T-helper 22 cell (primary cell): ENCODE measurements at places on chromosomes 1 and 21.

DNA sequence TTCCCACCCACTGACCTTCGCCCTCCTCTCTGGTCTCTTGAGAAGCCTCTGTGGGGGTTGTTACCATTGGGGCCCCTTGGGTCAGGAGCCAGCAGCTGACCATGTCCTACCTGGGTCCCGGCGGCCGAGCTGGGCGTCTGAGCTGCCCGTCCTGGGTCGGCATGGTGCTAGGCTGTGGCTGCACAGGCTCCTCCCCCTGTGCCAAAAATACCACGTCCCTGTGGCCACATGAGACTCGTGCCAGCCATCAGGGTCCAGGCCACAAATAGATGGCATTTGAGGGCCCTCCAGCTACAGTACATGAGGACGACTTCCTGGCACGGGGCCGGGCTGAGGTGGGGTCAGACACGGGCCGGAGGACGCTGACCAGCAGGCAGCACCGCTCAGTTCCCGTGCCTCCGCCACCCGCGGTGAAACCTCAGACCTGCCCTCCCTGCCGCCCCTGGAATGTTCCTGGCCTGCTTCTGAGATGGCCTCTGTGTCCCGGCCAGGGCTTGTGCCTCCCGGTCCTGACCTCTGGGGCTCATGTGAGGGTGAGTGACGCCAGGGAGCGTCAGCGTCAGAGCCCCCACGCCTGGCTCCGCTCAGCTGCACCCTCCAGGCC is at the start of gene PERM1:
TSS of gene PERM1 (minus strand) at position 139 of the 604 bp plus-strand sequence. CDS start 1,064 bp downstream, outside the sequence.
- DNase-seq: no peak

DNA sequence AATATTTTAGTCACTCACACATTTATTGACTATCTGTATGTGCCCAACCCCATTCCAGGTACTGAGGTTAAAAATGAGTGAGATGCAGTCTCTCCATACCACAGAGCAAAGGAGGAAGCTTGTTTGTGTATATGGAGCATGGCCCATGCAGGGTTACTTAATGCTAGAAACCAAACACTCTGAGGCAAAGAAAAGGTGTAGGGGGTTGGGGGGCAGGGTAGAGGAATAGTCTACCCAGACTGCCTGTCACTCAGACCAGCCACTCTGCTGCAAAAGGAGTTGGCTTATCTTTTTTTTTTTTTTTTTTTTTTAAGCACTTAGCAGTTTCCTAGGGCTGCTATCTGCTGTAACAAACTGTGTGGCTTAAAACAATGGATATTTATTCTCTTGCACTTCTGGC is 19.8 kb downstream of the PGM1 start:
- no peak for DNase-seq

GRCh38 chr1:207960346-207960745 is 49.4 kb upstream of the CD34 start:
- DNase-seq: no peak

DNA sequence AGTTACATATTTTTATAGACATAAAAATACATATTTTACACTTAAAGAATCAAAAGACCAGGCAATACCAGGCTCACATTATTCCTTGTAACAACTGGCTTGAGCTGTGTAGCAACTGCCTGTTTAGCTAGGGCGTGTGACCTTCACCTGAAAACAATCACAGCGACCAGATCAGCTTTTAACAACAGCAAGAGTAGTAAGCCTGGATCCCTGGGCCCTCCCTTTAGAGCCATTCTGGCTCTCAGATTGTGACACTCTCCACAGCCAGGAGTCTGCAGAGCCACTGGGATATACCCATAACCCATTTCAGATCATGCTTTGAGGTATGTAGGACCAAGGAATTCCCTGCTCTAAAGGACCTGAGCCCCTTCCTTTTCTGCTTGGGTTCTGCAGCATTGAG is 29.4 kb upstream of the GNG4 start:
- no peak for DNase-seq

- no peak for DNase-seq
Observed at GRCh38 chr1:157831968-157832626, 9.5 kb downstream of the CD5L start.

DNA sequence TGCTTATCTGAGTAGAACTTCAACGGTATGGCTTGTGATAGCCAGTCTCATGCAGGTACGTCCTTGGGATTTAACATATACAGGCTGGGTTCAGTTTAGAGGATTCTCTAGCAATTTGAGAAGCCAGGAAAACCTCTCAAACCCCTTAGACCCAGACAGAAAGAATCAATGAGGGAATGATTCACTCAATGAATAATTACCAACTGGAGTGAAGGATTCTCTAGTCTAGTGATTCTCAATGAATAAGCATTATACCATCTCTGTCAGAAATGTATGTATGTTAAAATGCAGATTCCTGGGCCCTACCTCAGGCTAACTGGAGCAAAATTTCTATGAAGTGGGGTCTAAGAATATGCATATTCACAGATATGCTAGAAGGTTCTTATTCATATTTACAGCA is 54.5 kb upstream of the APP start:
- DNase-seq: no peak

GRCh38 chr1:47688461-47689296 is 250.8 kb downstream of the FOXD2 start:
- no peak for DNase-seq

GRCh38 chr1:232954594-232955365 is 4.4 kb downstream of the NTPCR start:
- no peak for DNase-seq

DNA sequence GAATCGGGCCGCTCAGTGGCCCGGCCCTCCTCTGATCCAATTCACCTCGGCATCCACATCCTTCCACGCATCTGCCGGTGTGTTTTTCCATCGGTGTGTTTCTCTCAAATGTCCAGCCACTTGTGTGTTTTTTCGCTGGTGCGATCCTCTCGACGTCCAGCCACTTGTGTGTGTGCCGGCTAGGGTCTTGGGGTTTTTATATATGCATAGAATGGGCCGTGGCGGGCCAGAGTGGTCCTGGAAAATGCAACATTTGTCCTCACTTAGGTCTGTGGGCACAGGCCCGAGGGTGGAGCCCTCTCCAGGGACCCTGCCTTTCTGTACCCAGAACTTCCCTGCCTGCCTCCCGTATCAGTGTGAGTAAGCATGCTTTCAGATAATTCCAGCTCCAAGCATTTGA is 1106.4 kb downstream of the AMY1C start:
- no peak for DNase-seq

DNA sequence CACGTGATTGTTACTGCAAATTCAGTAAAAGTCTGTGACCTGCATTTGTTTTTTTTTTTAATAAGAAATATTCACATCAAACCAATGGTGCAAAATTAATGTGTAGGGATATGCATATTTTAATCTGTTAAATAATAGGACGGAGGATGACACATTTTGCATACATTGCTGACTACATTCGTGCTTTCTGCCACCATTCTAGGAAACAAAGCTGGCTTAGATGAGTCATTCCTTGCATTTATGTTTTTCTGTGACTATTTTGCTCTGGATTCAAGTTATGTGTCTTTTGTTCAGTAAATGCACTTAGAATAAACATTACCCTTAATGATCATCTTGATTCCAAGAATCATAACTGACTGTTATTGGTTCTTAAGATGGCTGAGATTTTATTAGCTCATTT is 23.9 kb upstream of the CYYR1 start:
- DNase-seq: no peak

DNA sequence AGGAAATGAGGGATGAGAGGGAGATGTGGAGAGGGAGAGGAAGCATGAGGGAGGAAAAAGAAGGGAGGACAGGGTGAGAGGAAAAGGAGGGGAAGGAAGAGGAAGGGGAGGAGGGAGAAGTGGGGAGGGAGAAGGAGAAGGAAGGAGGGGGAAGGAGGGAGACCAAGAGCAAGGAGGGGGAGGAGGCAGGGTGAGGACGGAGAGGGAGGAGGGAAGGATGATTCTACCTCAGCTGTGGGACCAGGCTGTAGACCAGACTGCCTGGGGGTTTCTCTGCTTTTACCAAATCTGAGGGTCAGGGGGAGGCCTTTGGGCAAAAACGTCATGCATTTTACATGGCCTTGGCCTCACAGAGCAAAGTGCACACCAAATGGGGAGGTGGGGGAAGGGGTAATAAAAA is 94.5 kb downstream of the KCND3 start:
- no peak for DNase-seq

DNA sequence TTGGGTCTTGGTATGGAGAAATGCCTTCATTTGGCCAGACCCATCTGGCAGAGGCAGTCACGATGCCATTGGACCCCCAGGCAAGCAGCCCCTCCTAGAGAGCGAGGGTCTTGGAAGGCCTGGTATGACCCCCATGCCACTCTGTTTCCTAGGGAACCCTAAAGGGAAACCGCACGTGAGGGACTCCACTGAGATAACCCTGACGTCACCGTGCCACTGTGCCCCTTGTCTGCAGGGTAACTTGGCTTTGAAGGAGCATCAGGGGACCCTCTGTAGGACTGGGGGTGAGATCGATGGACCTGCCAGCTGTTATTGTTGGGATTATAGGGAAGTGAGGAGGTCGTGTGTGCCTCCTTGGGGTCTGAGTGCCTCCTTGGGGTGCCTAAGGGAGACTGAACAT is 34.5 kb downstream of the ABCG1 start:
- no peak for DNase-seq

- no peak for DNase-seq
Observed at GRCh38 chr1:40477678-40478053, 576 bp downstream of the ZFP69 start.

GRCh38 chr1:82565546-82565945 is 764.8 kb downstream of the ADGRL2 start:
- no peak for DNase-seq

GRCh38 chr1:29838738-29839320 is 602.5 kb downstream of the PTPRU start:
- no peak for DNase-seq

- DNase-seq: no peak
Observed at GRCh38 chr1:116532671-116533428, 38.0 kb downstream of the CD58 start.

DNA sequence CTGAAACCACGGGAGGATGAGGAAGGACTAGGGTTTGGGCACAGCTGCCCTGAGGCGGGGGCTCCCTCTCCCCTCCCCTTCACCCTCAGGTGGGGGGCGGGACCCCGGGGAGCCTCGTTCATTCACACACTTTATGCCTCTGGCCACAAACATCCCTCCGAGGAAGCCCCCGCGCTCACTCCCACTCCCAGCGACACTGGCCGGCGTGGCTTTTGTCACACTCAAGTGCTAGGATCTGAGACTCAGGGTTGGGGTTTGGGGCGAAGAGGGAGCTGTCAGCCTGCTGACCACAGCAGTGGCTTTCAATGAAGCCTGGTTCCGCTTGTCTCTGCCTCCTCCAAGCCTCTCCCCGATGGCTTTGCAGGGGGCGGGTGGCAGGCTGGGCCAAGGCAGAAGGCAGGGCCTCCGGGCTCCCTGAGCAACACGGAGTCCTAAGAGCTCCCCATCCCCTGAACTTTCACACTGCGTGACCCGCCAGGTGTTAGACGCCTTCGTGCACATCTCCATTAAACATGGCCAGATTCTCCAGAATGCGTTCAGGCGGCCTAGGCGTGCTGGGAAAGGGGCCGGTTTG is 178.1 kb downstream of the NPHP4 start:
- DNase-seq: no peak

DNA sequence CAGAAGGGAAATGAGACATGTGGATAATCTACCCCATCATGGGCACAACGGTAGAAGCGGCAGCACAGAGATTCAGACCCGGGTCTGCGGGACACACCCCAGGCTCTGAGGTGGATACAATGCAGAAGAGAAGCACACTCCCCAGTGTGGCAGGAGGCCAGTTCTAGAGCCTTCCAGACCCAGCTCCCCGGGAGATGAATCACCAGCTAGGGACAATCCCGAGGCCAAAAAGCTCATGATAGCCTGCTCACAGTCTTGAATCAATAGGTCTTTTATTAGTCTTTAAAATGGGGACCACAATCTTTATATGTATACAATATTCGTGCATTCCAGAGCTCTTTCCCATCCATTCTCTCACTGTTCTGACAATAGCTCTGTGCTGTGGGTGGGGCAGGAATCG is 57.3 kb upstream of the DIRAS3 start:
- DNase-seq: no peak

DNA sequence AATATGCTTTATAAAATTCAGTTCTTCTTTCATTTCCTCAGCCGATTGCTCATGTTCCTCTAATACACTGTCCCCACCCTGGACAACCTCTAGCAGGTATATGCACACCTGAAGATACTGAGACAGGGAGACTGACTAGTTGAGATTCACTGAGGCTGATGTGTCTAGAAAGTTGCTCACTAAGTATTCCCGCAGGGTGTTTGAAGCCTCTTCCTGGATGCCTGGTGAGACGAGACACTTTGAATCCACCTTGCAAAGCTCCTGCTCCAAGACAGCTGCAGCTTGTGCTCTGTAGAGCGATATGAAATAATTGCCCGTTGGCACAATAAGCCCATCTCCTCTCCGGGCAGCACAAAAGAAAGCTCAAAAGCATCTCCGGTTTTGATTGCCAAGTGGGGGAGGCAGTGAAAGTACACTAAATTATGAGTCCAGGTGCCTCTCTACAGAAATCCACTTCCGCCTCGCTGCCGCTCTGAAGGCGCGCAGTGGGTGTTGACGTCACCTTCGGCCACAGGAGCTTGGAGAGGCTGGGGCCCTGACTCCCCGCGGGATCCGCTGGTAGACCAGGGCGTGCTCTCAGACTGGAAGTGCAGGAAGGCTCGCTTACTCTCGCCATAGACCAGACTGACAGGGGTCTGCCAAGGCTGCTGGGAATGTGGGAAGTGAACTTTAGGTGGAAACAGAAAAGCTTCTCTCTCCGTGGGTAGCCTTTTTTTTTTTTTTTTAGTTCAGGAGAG is 46.3 kb downstream of the GPA33 start:
- DNase-seq: peak; percentile 44

DNA sequence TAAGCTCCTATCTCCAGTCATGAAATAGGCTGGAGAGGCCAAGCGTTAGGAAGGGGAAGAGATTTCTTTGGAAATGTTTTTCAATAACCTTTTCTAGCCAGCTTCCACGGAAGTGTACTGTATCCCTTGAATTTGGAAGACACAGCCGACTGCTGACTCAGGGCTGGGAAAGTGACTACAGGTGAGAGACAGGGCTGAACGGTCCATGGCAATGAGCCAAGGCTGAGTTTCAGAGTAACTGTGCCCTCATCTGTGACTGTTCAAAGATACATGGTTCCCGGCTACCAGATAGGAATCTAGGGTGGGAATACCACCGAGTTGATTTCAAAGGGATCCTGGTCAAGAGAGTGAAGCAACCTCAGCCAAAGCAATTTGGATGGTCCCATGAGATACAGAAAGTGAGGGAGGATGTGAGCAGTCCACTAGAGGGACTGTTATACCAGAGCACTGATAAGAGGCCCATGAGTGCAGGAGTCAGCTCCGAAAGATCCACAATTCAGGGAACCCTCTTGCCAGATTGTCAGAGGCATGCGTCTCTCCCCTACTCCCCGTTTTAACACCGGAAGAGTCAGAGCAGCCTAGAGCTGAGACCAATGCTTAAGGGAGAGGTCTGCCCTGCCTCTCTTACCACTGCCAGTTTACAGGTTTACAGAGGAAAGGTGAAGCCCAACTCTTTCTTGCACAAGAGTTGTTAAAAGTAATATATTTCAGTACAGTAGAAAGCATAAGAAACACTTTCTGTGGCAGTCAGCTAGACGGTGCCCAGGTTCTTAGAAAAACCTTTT is 3.2 kb upstream of the KRTAP19-8 start:
- DNase-seq: no peak

GRCh38 chr1:210489491-210489890 is 160.8 kb downstream of the HHAT start:
- no peak for DNase-seq

GRCh38 chr21:42609811-42610210 is 43.6 kb upstream of the PDE9A start:
- no peak for DNase-seq
